Stimulated activated CD4-positive, alpha-beta T cell treated with anti-CD3 and anti-CD28 coated beads, Interleukin-4, amount 100 ng/mL, for 1 hour (primary cell): ENCODE measurements at places on chromosomes 4 and X.

DNA sequence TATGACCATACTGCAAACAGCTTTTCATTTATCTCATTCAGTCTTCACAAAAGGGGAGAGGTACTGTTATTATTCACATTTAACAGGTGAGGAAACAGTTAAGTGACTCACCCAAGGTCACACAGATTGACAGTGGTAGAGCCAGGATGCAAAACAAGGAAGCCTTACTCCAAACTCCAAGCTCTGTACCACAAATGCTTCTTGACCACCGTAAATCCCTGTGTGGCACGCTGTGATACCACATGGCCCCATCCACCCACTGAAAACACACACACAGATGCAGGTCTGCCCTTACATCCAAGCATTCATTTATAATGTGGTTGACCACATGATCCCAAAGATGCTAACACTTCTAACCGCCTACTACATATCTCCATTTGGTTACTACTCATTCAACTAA is 129.5 kb downstream of the TSPAN5 start:
- DNase-seq: no peak

DNA sequence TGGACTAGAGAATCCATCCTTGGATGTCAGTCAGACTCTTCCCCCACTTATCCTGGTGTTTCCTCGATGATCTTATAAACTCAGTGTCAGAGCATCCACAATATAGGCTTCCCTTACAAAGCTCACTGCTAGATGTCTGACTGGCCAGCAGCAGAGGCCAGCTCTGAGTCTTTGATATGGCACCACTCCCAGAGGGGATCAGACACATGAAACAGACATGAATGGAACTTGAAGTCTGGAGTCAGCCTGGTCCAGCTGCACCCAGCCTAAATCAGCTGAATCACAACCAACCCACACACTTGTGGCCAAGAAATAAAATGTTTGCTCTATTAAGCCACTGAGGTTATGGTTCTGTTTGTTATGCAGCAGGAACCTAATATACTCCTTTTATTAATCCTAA is 129.6 kb upstream of the MED14 start:
- no peak for DNase-seq

- no peak for DNase-seq
Observed at GRCh38 chrX:77668391-77669237, 117.4 kb downstream of the ATRX start.

DNA sequence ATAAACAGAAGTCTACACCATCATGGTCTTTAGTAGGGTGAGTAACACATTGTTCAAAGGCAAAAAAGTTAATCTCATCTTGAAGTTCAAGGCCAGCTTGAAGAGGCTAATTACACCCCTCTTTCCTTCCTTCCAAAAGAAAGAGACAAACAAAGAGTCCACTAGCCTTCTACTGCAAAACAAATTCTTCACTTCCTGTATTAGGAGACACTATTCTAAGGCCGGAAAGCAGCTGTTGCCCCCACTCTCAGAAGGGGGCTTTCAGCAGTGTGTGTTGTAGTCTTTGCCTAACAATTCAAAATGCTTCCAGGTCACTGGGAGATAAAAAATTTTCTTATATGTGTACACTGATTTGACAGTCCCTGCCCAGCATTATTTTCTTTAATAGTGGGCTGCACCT is 25.1 kb downstream of the RASGEF1B start:
- DNase-seq: no peak

GRCh38 chrX:68915778-68916177 is 87.0 kb downstream of the EFNB1 start:
- DNase-seq: no peak

- DNase-seq: no peak
Observed at GRCh38 chrX:1493877-1494510, 41.3 kb upstream of the ASMTL start.
